Placental pericyte (primary cell): ENCODE measurements at places on chromosomes 11 and 22. TPM values are rescaled to one million over a fixed set of nuclear protein-coding genes. Genes with fewer than 3 reads are reported as not detected.

Gene OR4S2
- total RNA-seq: not detected in 2 replicates

Gene SPDYC
- total RNA-seq: not detected in 2 replicates

Gene TSPAN18
- under 0.01 and 0.66 TPM in 2 replicates for total RNA-seq

Gene GAS2
- total RNA-seq: 0.57 and 0.66 TPM in 2 replicates

Gene BIRC3
- total RNA-seq: 2.4 and 4.4 TPM in 2 replicates

Gene SMTNL1
- not detected in 2 replicates for total RNA-seq

Gene MS4A6E
- total RNA-seq: not detected in 2 replicates
